Stimulated activated CD8-positive, alpha-beta memory T cell treated with anti-CD3 and anti-CD28 coated beads, Interleukin-2, amount 100 ng/mL, for 48 hours (primary cell): ENCODE measurements at places on chromosomes 11 and 22.

DNA sequence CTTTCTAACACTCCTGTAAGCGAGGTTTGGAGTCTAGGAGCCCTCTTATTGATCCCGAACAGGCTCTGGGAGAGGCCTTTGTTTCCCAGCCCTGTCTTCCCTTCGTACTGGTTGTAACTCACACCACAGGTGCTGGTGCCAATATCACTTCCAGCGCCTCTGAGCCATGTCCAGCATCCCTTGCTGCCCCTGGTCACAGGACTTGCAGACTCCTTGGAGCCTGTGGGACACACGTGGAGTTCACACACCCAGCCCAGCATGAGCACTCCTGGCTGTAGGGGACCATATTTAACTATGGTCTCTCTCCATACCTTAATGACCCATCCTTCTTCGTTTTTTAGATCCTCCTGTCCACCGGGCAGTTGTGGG, 2.2 kb downstream of the ZBTB16 start:
- no peak for DNase-seq

DNA sequence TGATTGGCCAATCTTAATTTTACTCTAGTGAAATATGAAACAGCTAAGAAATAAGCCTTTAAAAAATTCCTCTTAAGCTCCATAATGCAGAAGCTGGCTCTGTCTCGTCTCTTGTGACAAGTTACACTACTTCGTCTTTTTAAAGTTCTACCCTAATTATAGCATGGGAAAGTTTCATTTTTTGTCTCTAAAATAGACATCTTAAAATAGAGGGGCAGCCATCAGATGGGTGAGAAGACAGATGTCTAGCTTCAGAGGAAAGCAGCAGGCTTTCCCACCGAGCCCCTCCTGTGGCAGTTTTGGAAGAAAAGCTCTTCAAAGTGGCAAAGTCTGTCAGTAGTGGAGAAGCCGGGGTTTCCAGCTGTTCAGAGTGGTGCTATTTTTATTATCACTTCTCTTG, 39.5 kb downstream of the XRRA1 start:
- DNase-seq, result no peak

GRCh38 chr22:26777156-26777801, 119.9 kb downstream of the MIAT start:
- no peak for DNase-seq

- no peak for DNase-seq
These were observed 113.2 kb downstream of the FANCF start for GRCh38 chr11:22512457-22512856.

DNA sequence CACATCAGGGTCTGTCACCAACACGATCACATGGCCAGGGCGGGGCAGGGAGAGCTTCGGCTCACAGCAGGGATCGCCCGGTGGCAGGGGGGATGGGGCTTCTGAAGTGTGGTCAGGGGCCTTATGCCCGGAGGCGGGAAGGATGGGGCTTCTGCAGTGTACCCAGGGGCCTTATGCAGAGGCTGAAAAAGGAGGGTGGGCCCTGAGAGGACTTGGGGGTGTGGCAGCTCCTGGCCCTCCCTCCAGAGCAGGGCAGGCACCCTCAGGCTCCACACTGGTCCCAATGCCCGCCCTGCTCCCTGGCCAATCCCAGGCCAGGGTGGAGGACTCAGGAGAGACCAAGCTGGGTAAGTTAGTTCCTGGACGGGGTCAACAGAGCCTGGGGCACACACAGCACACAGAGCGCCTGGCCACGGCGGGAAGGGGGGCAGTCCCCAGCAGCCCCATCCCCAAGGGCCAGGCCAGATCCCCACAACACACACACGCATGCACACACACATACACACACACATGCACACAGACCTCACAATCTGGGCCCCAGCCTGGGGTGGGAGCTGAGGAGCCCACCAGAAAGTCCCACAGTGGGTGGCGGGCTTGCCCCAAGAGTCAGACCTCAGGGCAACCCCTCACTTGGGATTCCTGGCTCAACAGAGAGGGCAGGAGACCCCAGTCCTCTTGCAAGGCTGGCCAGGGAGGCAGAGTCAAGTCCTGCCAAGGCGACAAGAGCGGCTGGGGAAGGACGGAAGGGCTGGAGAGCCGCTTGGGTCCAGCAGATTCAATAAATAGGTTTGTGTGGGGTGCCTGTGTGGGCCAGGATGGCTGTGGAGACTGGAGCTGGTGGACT, 1.1 kb upstream of the CEND1 start:
- no peak for DNase-seq

- DNase-seq, result no peak
These were observed 5.7 kb downstream of the UPK3A start for GRCh38 chr22:45290410-45290936.

- no peak for DNase-seq
These were observed 1.3 kb downstream of the CDHR5 start for GRCh38 chr11:623349-623869.

- no peak for DNase-seq
These were observed 7.7 kb upstream of the SCGB1D1 start for GRCh38 chr11:62182147-62182891.
